ENCODE measurements at places on chromosomes 16 and 17. TPM values are rescaled to one million over a fixed set of nuclear protein-coding genes. Genes with fewer than 3 reads are reported as not detected.

The AMFR gene
- 31.2 TPM for total RNA-seq

- H3K4me3 ChIP-seq: no peak overlapping the region
- H3K27ac ChIP-seq: no peak overlapping the region
- H3K4me1 ChIP-seq: no peaks in the 10 kb centered on the region
- peaks cover 61% of the 10 kb centered on the region for H3K36me3 ChIP-seq
- peaks cover 1% of the 10 kb centered on the region for H3K27me3 ChIP-seq
- DNase-seq: no peak
These were observed 1965.9 kb downstream of the TP53TG3F start for GRCh38 chr16:35425270-35425669.

- H3K4me1 ChIP-seq: no peaks in the 10 kb centered on the region
- peaks cover 4% of the 10 kb centered on the region for H3K27me3 ChIP-seq
- DNase-seq: no peak
- no peak overlapping the region for H3K4me3 ChIP-seq
These were observed 100.5 kb upstream of the SHISA6 start for GRCh38 chr17:11140501-11140900.

GRCh38 chr16:17643935-17644334 lies 173.2 kb upstream of the XYLT1 start:
- H3K36me3 ChIP-seq: peaks cover 12% of the 10 kb centered on the region
- H3K4me1 ChIP-seq: no peaks in the 10 kb centered on the region
- H3K27me3 ChIP-seq: no peaks in the 10 kb centered on the region
- no peak overlapping the region for H3K4me3 ChIP-seq
- H3K27ac ChIP-seq: no peak overlapping the region

Measured in WTC11 (cell line).